ENCODE measurements at places on chromosomes 1 and 21. TPM values are rescaled to one million over a fixed set of nuclear protein-coding genes. Genes with fewer than 3 reads are reported as not detected.
A peak's percentile ranks its signal among the peaks of the same experiment; 100 is the strongest.

- no peak overlapping the region for H3K4me3 ChIP-seq
- peaks cover 2% of the 10 kb centered on the region for H3K36me3 ChIP-seq
- H3K27me3 ChIP-seq = no peaks in the 10 kb centered on the region
- H3K27ac ChIP-seq = peak overlapping the region; percentile 6
- H3K4me1 ChIP-seq = peaks cover 58% of the 10 kb centered on the region
- peak; percentile 11 for DNase-seq
Observed at GRCh38 chr1:25257196-25257595, 9.9 kb upstream of the RSRP1 start.

- H3K27ac ChIP-seq = no peak overlapping the region
- DNase-seq = no peak
- H3K4me3 ChIP-seq = no peak overlapping the region
- no peaks in the 10 kb centered on the region for H3K36me3 ChIP-seq
- H3K4me1 ChIP-seq = peaks cover 35% of the 10 kb centered on the region
- peaks cover 4% of the 10 kb centered on the region for H3K27me3 ChIP-seq
Observed at GRCh38 chr1:26370591-26371382, 1.8 kb downstream of the ZNF683 start.

DNA sequence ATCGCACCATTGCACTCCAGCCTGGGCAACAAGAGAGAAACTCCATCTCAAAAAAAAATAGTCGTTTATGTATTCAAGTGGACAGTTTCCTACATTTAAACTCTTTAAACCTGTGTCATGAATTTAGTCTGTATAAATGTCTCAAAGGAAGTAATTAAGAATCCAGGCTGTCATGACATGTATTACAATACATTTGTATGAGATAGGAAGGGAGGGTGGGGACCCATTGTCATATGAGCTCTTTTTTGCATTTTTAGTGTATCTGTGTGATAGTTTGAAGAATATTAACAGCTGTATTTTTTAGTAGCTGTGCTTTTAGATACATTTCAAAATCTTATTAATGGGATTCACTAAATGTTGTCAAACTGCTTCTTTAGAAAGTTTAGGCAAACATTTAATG lies 20.0 kb downstream of the DONSON start:
- H3K4me1 ChIP-seq = peaks cover 12% of the 10 kb centered on the region
- H3K27me3 ChIP-seq = peaks cover 3% of the 10 kb centered on the region
- no peak for DNase-seq
- H3K27ac ChIP-seq = no peak overlapping the region
- peaks cover 28% of the 10 kb centered on the region for H3K36me3 ChIP-seq
- no peak overlapping the region for H3K4me3 ChIP-seq

DNA sequence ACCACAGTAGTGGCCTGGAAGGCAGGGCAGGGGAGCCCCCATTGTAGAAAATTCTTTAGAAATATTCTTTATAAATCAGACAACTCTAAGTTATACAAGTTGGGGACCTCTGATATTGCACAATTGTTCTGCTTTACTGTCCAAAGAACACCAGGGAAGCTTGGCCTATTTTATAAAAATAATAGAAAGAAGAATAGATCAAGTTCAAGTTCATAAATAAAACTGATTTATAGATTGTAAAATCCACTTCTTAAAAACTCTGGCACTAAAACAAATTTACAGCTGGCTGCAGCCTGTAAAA lies 55.0 kb upstream of the GALNT2 start:
- no peak for DNase-seq
- H3K4me3 ChIP-seq = no peak overlapping the region
- peaks cover 18% of the 10 kb centered on the region for H3K27me3 ChIP-seq
- H3K4me1 ChIP-seq = no peaks in the 10 kb centered on the region
- no peak overlapping the region for H3K27ac ChIP-seq

DNA sequence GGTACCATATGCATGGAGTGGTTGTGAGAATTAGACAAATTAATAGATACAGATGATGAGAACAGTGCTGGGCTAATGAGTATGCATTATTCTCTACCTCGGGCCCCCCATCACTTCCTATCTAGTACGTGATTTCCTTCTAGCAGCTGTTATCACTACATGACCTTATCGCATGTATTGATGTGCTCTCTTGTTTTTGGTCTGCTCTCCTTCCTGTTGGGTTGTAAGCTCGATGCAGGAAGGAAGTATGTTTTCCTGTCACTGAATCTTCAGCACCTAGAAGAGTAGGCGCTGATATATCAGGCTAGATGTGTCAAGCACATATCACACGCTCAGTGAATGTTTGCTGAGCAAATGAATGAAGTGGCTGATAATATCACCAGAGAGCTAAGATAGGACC lies 43.9 kb upstream of the IFNAR2 start:
- H3K27ac ChIP-seq = no peak overlapping the region
- peaks cover 28% of the 10 kb centered on the region for H3K27me3 ChIP-seq
- DNase-seq = no peak
- no peaks in the 10 kb centered on the region for H3K36me3 ChIP-seq
- no peak overlapping the region for H3K4me3 ChIP-seq

DNA sequence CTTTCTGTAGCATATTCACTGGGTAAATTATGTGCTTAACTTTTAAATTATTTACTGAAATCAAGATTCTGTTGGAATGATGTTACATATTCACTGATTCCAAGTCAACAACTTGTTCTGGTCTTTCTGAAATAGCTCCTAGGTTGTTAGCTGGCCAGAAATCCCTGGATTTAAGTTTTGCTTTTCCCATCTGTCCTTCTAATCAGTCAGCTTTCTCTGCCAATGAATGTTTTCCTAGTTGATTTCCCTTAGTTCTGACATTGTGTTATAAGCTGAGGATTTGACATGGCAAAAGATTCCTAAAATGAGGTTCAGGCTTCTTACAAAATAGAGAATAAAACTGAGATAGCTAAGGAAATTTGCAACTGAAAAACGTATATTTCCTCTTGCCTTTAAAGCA lies 1479.6 kb downstream of the MRPL39 start:
- no peak overlapping the region for H3K27ac ChIP-seq
- no peak for DNase-seq
- H3K4me1 ChIP-seq = no peaks in the 10 kb centered on the region
- H3K4me3 ChIP-seq = no peak overlapping the region

- peak; percentile 62 for DNase-seq
- peaks cover 25% of the 10 kb centered on the region for H3K36me3 ChIP-seq
- H3K27me3 ChIP-seq = no peaks in the 10 kb centered on the region
- H3K27ac ChIP-seq = peak overlapping the region; percentile 84
Observed at GRCh38 chr1:214454569-214455396, 96.6 kb downstream of the PTPN14 start.

GRCh38 chr1:151290709-151291303 lies 8.7 kb downstream of the ZNF687 start:
- no peak overlapping the region for H3K27ac ChIP-seq
- peaks cover 15% of the 10 kb centered on the region for H3K36me3 ChIP-seq
- peaks cover 10% of the 10 kb centered on the region for H3K27me3 ChIP-seq
- no peak overlapping the region for H3K4me3 ChIP-seq
- DNase-seq = no peak

DNA sequence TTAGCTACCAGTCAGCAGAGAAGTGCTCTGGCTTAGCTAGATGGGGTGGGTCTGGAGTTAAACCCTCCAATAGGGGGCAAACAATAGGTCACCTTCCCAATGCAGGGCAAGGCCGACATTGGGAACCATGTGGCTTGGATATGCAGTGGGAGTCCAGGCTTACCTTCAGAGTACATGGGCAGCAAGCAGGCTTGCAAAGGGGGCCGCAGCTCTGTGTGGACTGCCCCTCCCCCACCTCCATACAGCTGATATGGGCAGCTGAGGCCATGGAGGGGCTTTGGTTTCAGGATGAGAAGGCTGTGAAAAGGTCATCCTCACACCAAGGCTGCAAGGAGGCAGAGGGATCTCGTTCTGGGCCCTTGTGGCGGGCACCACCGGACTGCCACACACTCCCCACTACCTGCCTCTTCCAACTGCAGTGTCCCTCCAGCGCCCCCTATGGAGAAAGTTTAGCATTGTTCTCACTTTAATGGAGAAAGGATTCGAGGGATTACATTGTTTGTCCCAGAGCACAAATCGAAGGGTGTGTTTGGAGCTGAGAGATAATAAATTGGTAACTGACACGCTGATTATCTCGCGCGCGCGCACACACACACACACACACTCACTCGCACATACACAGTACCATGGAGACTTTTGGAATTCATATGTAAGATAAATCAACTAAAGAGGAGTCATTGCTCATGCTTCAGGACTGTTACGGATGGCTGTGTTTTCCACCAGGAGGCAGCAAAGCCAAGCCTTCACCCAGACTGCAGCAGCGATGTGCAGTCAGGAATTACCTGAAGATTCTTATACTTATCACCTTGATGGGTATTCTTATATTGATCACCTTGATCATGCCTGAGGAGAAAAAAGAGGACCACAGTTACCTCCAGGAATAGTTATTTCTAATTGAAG lies 7.0 kb upstream of the SMCP start:
- H3K4me3 ChIP-seq = peak overlapping the region; percentile 31
- H3K4me1 ChIP-seq = peaks cover 7% of the 10 kb centered on the region
- no peak overlapping the region for H3K27ac ChIP-seq
- no peaks in the 10 kb centered on the region for H3K36me3 ChIP-seq
- DNase-seq = peak; percentile 42

- H3K36me3 ChIP-seq = peaks cover 25% of the 10 kb centered on the region
- no peak for DNase-seq
- H3K27me3 ChIP-seq = peaks cover 5% of the 10 kb centered on the region
- H3K4me3 ChIP-seq = no peak overlapping the region
- H3K27ac ChIP-seq = no peak overlapping the region
Observed at GRCh38 chr1:215487466-215487865, 79.6 kb upstream of the KCTD3 start.

The GOLT1A gene
- not detected for total RNA-seq

DNA sequence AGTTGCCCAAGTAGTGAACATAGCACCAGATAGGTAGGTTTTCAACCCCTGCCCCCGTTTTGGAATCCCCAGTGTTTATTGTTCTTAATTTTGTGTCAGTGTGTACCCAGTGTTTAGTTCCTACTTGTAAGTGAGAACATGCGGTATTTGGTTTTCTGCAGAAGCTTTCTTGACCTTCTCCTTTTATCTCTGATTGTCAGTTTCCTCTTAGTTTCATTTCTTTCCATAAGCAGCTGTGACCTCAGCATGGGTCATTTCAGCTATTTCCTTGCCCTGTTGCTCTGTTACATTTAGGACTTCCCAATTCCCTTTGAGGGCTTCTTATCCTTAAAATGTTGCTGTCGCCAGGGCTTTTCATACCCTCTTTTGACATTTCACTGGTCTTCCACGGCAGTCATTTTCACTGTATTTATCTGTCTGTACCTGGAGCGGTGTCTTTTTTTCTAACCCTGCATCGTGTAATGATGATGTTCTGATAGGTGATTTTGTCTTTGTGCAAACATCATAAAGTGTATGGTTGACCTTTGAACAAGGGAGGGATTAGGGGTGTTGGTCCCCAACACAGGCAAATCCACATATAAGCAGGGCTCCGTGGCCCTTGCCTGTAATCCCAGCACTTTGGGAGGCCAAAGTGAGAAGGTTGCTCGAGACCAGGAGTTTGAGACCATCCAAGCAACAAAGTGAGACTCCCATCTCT lies 15.0 kb downstream of the ITSN1 start:
- no peak for DNase-seq
- peaks cover 1% of the 10 kb centered on the region for H3K27me3 ChIP-seq
- H3K36me3 ChIP-seq = peaks cover 73% of the 10 kb centered on the region

The ALPL gene
- total RNA-seq = 0.13 TPM

The TRAF5 gene
- 14.5 TPM for total RNA-seq

DNA sequence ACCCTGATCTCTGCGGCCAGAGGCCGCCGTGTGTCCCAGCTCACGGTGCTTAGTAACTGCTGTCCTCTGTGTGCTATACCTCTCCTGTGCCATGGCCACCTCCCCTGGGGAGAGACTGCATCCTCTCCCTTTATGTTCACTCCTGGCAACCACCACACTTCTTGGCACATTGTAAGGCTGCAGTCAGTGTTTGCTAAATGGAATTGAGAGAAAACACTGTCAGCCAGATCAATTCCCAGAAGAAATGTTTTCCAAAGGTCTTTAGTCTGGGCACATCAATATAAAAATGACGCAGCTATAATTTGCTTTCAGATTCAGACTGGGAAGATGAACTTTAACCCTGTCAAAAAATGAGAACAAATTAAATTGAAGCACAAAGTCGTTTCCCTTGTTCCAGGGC lies 96.8 kb downstream of the BEND5 start:
- no peak overlapping the region for H3K27ac ChIP-seq
- H3K4me3 ChIP-seq = no peak overlapping the region
- DNase-seq = no peak
- H3K27me3 ChIP-seq = peaks cover 3% of the 10 kb centered on the region
- H3K36me3 ChIP-seq = no peaks in the 10 kb centered on the region

DNA sequence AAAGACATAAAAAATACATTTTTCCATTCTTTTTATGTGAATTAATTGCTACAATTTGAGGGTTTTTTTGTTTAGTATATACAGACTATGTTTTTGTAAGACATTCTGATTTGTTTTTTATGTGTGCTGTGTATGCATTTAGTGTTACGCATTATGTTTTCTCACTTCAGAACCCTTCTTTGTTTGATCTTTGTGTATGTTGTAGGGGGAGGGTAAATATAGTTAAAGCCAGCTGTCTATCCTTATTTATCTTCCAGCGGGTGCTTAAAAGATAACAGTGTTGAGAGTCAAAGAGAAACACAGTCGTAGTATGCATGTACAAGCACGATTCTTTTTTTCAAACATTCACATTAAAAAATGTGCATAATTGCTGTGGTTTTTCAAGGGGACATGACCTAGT lies 97.5 kb upstream of the KIAA1614 start:
- H3K27ac ChIP-seq = no peak overlapping the region
- H3K4me1 ChIP-seq = peaks cover 13% of the 10 kb centered on the region
- no peaks in the 10 kb centered on the region for H3K27me3 ChIP-seq
- no peak overlapping the region for H3K4me3 ChIP-seq

The WNT2B gene
- total RNA-seq = 2.4 TPM

The CYB5RL gene
- total RNA-seq = 4.6 TPM
